ENCODE measurements at places on chromosomes 13 and 19. TPM values are rescaled to one million over a fixed set of nuclear protein-coding genes. Genes with fewer than 3 reads are reported as not detected.

- peaks cover 11% of the 10 kb centered on the region for H3K4me1 ChIP-seq
- H3K27ac ChIP-seq: no peak overlapping the region
- no peak overlapping the region for H3K4me3 ChIP-seq
- peaks cover 14% of the 10 kb centered on the region for H3K27me3 ChIP-seq
- H3K36me3 ChIP-seq: no peaks in the 10 kb centered on the region
Observed at GRCh38 chr19:16957151-16957701, 68.4 kb downstream of the F2RL3 start.

GRCh38 chr13:74134777-74135325 is 647 bp upstream of the KLF12 start:
- H3K27me3 ChIP-seq: peaks cover 12% of the 10 kb centered on the region
- peak overlapping the region; percentile 91 for H3K4me3 ChIP-seq
- DNase-seq: peak; percentile 65
- peak overlapping the region; percentile 97 for H3K27ac ChIP-seq
- H3K4me1 ChIP-seq: peaks cover 18% of the 10 kb centered on the region

DNA sequence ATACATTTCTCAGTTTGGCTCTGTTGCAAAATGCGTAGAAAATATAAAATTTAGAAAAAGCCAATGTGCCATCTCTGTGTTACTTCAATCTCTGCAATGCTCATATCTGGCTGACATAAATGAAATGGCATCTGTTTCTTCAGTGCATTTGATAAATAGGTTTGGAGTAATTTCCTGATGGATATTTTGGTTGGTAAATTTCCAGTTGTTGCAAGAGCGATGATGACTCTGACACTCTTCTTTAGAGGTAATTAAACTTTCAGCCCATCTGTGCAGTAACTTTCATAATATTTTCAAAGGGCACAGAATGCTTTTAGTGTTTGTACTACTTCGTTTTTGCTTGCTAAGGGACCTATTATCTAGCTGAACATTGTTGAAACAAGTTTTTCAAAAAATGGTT is 1286.4 kb downstream of the PCDH9 start:
- no peak for DNase-seq
- no peak overlapping the region for H3K4me3 ChIP-seq
- no peaks in the 10 kb centered on the region for H3K4me1 ChIP-seq
- H3K27ac ChIP-seq: no peak overlapping the region

DNA sequence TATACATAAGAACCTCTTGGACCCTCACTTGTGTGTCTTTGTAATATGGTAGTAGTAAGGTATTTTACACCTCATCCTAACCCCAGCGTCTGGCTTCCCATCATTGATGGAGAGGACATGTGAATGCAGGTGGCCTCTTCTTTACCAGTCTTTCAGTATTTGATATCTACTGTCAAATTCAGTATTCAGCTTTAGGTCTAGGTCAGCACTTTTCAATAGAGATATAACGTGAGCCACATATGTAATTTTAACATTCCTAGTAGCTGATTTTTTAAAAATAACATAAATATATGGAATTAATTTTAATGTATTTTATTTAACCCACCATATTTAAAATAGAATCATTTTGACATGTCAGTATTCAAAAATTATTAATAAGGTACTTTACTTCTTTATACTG is 2.9 kb downstream of the RAP2A start:
- peaks cover 57% of the 10 kb centered on the region for H3K4me1 ChIP-seq
- H3K27me3 ChIP-seq: no peaks in the 10 kb centered on the region
- peaks cover 5% of the 10 kb centered on the region for H3K36me3 ChIP-seq
- no peak for DNase-seq
- no peak overlapping the region for H3K27ac ChIP-seq

DNA sequence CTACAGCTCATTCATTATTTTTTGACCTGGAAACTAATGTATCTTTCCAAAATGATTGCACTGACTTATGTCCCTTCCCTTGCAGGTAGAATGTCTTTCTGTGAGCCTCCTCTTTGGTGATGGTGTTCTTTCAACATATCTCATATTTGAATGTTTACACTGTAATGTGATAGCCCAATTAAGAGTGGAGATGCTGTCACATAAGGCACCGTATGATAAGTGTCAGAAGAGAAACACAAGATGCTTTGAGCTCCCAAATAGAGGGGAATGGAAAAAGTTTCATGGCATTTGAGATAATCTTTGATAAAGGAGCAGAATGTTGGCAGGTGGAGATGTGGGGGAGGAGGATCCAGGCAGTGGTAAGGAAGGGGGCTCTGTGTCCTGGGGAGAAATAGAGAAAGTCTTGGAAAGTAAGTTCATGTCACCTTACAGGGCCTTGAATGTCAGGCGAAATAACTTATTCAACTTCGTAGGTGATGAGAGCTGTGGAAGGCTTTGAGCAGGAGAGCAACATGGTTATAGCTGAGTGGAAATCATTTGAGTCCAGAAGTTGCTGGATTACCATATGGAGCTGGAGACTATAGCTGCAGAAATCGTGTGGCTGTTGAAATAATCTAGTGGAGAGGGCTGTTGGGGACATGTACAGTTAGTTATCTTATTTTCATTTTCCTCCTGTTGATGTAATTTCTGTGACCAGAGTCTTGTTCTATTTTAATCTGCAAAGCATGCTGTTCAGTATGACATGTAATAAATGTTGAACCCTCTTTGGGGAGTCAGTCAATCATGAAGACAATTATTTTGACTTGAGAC is 10.3 kb upstream of the RNF113B start:
- no peaks in the 10 kb centered on the region for H3K36me3 ChIP-seq
- peak overlapping the region; percentile 56 for H3K27ac ChIP-seq
- H3K4me3 ChIP-seq: no peak overlapping the region
- H3K4me1 ChIP-seq: peaks cover 9% of the 10 kb centered on the region
- H3K27me3 ChIP-seq: no peaks in the 10 kb centered on the region
- no peak for DNase-seq

- no peaks in the 10 kb centered on the region for H3K27me3 ChIP-seq
- no peak overlapping the region for H3K4me3 ChIP-seq
- no peak for DNase-seq
- peaks cover 37% of the 10 kb centered on the region for H3K36me3 ChIP-seq
- no peak overlapping the region for H3K27ac ChIP-seq
Observed at GRCh38 chr13:41222259-41222852, 28.0 kb upstream of the KBTBD7 start.

Gene LSM7
- total RNA-seq: 34.8 TPM

Gene C13orf42
- not detected for total RNA-seq

Gene IQCN
- total RNA-seq: 0.49 TPM

Gene LPAR2
- total RNA-seq: 1.4 TPM
